ENCODE measurements at places on chromosomes 2 and 18. TPM values are rescaled to one million over a fixed set of nuclear protein-coding genes. Genes with fewer than 3 reads are reported as not detected.
A peak's percentile ranks its signal among the peaks of the same experiment; 100 is the strongest.

- DNase-seq, result no peak
Observed at GRCh38 chr2:184444217-184444616, 154.1 kb upstream of the ZNF804A start.

DNA sequence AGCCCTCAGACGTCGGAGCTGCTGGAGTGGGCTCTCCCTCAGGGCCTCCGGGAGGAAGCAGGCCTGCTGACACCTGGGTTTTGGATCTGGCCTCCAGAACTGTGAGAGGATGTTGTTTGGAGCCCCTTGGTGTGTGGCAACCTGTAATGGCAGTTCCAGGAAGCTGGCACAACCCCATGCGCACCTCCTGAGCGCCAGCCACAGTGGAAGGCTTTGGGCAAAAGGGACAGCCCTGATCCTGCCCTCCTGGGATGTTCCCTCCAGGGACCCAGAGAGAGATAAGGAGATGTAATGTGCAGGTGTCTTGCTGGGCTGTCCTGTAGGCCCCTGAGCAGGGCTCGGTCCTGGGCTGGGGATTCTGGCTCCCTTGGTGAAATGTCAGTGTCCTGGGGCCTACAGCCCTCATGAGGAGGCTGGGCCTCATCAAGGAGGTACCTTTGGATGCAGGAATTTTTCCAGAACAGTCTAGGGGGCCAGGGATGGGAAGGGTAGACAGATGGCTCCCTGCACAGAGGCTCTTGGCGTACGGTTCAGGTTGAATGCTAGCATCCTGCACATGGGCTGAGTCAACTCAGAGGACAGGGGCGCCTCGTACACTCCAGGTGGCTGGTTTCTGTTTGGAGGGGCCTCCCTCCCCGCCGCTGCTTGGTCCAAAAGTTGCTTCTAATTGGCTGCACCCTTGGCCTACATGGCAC lies 61.1 kb downstream of the ASB1 start:
- peak; percentile 44 for DNase-seq

- DNase-seq, result no peak
Observed at GRCh38 chr2:8720741-8721140, 38.9 kb downstream of the ID2 start.

GRCh38 chr18:10727477-10727876 lies 201.7 kb downstream of the NAPG start:
- no peak for DNase-seq

The HNMT gene
- 68.3 TPM for total RNA-seq

The LONRF2 gene
- 19.2 TPM for total RNA-seq

DNA sequence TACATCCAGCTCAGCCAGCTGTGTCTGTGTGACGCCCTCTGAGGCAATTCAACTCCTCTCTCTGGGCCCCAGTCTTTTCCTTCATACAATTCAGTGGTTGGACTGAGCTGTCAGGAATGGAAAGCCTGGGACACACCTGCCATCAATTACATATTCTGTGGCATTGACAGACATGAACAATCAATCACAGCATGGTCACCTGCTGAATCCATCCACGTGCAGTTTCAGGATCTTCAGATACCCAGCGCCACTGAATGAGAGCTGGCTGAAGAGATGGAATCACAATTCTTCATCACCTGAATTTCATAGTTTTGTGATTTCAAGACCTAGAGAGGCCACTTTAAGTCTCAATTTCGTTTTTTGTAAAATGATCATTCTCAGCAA lies 5.1 kb downstream of the ADRA2B start:
- DNase-seq, result no peak

GRCh38 chr18:44748582-44748981 lies 67.9 kb downstream of the SETBP1 start:
- no peak for DNase-seq

DNA sequence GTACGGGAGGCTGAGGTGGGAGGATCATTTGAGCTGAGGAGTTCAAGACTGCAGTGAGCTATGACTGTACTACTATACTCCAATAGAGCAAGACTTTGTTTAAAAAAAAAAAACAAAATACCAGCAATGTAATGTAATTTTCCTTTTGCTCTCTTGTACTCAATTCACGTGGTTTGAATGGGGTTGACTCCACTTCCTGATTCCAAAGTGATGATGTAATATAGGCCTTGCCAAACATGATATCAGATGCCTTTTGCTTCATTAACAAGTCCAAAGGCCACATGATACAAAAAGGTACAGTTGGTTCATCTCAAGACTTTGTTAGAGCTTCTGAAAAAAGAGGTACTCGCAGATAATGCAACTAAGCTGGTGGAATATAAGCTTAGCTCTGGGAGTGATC lies 321.8 kb downstream of the ZEB2 start:
- no peak for DNase-seq

Data from posterior vena cava (tissue), 2 donors.